CD4-positive, CD25-positive, alpha-beta regulatory T cell (primary cell): ENCODE measurements at places on chromosomes 3 and 15.

DNA sequence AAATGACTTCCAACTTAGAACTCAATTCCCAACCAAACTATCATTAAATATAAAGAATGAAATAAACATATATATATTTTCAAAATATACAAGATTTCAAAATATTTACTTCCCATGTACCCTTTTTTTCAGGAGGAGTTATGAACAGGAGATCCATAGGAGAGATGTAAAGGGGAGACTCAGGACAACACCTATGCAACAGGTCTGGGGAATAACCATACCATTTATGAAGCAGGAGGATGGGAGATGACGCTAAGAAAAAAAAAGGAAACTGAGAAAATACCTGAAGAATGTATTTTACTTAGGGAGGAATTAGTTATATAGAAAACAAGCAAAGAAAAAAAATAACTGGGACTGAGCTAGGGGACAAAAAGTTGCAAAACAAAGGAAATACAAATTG, 23.8 kb downstream of the INTS14 start:
- no peak for DNase-seq

GRCh38 chr3:732326-732928, 360.4 kb upstream of the CNTN6 start:
- no peak for DNase-seq

DNA sequence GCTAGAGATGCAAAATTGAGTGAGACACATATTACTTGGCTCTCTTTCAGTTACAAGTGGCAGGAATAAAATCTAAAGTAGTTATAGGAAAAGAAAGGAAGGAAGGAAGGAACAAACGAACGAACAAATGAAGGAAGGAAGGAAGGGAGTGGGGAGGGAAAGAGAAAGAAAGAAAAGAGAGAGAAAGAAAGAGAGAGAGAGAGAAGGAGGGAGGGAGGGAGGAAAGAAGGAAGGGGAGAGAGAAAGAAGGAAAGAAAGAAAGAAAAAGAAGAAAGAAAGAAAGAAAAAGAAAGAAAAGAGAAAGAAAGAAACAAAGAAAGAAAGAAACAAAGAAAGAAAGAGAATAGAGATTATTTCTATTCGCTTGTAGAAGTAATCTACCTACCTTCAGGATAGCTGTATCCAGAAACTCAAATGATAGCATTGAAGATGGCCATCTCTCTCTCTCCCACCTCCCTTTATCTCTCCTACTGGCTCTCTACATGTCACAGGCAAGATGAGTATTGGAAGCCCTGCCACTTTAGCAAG, 229.7 kb upstream of the TLE3 start:
- DNase-seq: no peak

GRCh38 chr15:41772720-41773331, 1.5 kb upstream of the MAPKBP1 start:
- peak; percentile 84 for DNase-seq

DNA sequence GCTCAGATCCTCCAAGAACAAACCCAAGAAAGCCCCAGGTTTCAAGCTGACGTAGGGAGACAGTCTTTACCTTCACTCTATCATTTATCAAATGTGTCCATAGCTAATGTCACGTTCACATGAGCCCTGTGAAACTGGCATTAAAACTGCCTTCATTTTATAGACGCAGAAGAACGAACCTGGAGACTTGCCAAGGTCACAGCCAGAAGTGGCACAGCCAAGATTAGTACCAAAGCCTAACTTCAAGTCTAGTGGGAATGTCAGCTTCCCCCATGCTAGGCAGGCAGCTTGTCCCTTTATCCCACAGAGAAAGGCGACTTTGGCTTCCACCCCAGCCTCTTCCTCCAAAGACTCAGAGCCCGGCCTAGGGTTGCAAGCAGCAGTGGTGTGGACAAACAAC, 517.2 kb downstream of the SHQ1 start:
- no peak for DNase-seq

DNA sequence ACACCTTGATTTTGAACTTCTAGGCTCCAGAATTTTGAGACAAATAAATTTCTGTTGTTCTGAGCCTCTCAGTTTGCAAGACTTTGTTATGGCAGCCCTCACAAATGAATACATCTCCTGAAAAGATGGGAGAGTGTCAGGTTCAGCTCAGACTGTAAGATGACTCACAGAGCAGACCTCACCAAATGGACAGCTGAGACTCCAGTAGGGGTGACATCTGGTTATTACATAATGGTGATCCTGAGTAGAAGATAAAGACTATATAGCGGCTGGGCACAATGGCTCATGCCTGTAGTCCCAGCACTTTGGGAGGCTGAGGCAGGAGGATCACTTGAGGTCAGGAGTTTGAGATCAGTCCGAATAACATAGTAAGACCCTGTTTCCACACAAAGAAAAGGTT, 26.2 kb upstream of the MTMR14 start:
- no peak for DNase-seq

DNA sequence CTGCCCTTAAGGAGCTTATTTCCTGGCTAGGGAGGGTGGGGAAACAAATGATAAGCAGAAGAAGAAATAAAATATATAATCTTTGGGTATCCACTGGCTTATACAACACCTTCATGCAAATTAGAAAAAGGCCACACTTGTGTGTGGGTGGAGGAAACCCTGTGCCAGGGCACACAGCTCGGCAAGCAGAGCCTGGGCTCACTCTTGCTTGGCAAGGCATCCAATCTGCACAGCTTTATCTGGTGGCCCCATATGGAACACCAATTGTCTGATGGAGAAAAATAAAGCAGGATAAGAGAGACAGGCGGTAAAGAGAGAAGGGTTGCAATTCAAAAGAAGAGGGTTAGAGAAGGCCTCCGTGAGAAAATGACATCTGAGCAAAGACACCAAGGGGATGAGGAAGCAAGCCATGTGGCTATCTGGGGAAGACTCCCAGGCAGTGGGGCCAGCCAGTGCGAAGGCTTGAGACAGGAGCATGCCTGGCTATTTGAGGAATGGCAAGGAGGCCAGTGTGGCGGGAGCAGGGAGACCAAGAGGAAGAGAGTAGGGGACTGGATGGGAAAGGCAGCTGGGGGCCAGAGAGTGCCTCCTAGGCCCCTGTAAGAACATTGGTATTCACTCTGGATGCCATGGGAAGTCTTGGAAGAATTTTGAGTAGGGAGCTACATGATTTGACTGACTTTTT, 22.5 kb upstream of the VPS8 start:
- no peak for DNase-seq

- DNase-seq: no peak
Measured at GRCh38 chr3:60720736-60721135, 530.5 kb downstream of the FHIT start.

DNA sequence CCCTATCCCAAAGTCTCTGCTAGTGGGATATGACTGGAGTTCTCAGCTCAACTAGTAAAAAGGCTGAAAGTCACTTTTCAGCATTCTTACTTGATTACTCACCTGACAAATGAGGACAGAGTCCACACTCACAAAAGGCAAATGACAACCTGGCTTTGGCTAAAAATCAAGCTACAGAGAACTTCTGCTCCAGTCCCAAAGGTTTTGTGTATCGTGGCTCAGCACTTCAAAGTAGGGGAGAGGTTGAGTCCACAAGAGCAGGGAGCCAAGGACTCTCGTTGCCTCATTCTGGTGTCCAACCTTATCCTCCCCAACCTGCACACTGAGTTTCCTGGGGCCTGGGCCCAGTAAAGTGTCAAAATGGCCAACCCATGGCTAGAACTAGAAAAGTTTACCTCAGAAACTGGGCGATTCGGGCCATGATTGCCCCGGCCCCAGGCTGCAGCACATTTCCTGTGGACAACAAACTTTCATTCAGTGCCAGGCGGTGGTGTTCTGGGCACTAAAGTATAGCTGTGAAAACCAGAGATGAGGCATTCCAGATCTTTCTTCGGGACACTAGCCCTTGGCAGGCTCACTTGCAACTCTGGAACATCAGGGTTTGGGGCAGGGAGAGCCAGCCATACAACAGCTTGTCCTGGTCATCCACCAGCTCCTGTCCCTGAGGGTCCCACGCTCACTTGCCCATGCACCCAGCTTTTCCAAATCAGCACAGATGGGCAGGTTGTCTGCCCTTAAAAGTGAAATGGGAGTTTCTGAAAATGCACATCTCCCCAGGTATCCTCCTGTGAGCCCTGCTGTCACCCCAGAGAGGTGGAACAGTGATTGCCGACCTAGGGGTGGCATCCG, 3.1 kb downstream of the ACAA1 start:
- no peak for DNase-seq

GRCh38 chr15:89826671-89827655, 12.3 kb upstream of the ANPEP start:
- DNase-seq: no peak

- no peak for DNase-seq
Measured at GRCh38 chr3:123667784-123668183, 82.9 kb upstream of the HACD2 start.

DNA sequence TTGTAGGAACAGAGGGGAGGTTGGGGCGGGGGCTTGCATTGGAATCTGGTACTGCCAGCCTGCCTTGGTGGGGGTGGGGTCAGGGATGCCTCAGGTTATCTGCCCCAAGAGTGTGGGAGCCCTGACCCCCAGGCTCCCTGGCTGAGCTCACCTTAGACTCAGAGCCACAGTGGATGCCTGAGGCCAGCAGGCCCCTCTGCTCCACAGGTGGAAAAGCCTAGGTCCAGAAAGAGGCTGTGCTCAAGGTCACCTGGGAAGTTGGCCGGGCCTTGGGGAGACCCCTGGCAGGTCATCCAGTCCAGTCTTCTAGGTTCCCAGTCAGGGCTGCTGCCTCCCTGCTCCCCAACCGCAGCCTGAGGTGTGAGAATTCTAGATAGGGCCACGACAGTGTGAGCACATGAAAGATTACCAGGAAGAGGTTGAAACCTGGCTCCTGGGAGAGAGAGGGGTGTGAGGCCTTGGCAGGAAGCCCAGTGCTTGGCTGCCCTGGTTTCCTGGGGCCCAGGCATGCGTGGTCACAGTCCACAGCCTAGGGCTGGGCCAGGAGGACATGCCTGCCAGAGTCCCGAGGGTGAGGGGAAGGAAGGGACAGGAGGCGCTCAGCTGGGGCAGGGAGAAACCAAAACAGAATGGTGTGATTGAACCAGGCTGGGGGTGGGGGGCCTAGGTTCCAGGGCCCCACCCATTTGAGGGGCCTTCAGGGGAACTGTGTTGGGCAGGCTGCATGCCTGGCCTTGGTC, 4.9 kb downstream of the HDAC11 start:
- DNase-seq: no peak

DNA sequence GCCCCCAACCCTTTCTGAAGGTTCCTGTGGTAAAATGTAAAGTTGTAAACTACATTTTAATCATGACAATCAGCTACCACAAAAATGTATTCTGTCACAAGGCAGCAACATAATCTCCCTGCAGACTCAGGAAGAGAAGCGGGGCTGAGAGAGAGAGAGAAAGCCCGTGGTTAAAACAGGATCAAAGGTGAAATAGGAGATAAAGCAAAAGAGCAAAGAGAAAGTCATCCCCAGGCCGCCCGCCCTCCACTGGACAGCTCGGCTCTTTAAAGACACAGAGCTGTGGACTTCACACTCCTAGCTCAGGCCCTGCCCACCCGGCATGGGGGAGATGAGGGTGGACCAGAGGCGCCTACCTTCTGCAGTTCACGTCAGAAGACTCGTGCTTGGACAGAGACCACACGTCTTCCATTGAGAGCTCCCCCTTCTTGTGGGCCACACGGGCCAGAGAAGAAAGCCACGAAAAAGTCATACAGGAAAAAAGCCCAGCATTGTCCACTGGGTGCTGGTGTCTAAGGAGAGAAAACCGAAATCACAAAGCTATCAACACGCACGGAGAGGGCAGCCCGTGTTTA, 29.4 kb downstream of the ABCC5 start:
- no peak for DNase-seq

GRCh38 chr15:91627473-91628278, 225.8 kb upstream of the SLCO3A1 start:
- DNase-seq: no peak

DNA sequence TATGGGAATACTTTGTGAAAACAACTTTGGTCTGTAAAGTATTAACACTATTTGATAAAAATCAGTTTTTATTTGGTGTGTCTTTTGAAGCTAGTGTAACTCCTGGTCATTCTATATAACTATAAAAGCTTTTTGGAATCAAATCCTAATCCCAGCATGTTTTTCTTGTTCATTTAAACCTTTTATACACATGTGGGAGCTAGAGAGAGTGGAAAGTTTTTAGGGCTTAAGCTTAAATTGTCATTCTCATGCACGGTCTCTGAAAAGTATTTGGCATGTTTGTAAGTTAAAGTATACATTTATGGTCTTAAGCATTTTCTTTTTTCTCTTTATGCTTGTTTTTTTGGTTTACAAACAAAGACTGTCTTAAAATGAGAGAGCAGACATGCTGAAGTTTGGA, 83.4 kb upstream of the RARB start:
- DNase-seq: no peak

- DNase-seq: no peak
Measured at GRCh38 chr3:28267984-28268849, 26.8 kb downstream of the CMC1 start.

- no peak for DNase-seq
Measured at GRCh38 chr3:42071904-42072812, 19.0 kb upstream of the TRAK1 start.

DNA sequence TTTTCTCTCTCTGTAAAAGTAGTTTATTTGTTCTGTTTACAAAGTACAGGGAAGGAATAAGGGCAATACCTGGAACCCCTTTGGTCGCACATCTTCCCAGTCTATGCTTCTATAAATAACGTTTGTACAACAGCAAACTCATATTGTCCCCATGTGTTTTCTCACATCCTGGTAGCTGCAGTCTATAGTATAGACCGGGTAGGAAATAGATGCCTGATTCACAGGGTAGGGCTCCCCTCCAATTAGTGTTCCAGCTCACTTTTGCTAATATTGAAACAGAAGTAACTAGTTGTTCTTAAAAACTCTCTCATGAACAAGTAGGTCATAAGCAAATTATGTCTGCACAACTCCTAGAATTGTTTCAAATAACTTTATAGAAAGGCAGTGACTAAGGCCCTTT, 17.7 kb downstream of the ATG7 start:
- DNase-seq: no peak

DNA sequence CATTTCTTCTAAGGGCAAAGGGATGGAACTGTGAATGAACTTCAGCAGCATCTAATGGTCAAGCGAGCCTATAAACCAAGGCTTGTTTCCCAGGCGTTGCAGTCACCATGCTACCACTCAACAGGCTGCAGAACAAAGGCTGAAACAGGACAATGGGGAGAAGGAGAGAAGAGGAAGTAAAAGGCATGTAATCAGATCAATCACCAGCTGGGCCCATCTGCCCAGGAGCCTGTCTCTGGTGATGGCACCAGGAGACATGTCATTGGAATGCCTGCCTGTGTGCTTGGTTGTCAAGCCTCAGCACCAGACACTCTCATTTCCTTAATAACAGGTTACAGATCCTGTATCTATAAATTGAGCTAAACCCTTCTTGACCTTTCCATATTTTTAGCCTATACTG, 81.7 kb upstream of the UMPS start:
- no peak for DNase-seq

DNA sequence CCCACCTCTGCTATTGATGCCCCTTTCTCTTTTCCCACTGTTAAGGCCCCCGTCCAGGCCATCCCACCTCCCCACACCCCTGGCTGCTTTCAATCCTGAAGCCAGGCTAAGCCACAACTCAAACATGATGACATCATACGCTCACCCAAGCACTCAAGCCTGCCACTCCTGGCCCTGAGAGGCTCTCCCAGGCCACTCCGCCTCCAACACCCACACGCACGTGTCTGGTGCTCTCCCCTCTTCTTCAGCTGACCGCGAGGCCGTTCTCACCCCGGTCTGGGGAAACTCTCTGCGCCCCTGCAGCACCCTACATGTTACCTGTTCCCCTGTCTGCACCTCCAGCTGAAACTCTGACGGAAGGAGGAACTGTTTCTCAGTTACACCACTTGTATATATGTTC, 6.2 kb downstream of the ZXDC start:
- no peak for DNase-seq
